Aortic smooth muscle cell (primary cell): ENCODE measurements at places on chromosomes 16 and 17. TPM values are rescaled to one million over a fixed set of nuclear protein-coding genes. Genes with fewer than 3 reads are reported as not detected.

The ATP2A3 gene
- 0.79 and 2.0 TPM in 2 replicates for total RNA-seq

The RAB11FIP4 gene
- total RNA-seq, result 0.19 and 0.40 TPM in 2 replicates

The CAPNS2 gene
- total RNA-seq, result 0.26 and 1.1 TPM in 2 replicates

The C17orf67 gene
- 0.53 and 0.87 TPM in 2 replicates for total RNA-seq

The ACSM3 gene
- total RNA-seq, result 0.62 and 0.79 TPM in 2 replicates

The DNAH17 gene
- not detected in 2 replicates for total RNA-seq

The BTBD17 gene
- total RNA-seq, result not detected in 2 replicates

The CACNG3 gene
- not detected in 2 replicates for total RNA-seq

The KIF18B gene
- total RNA-seq, result 1.7 and 2.6 TPM in 2 replicates

The DNAI2 gene
- not detected in 2 replicates for total RNA-seq

The ASGR1 gene
- 0.66 and 0.68 TPM in 2 replicates for total RNA-seq

The LRRC45 gene
- total RNA-seq, result 12.0 and 17.8 TPM in 2 replicates

The KRT25 gene
- not detected in 2 replicates for total RNA-seq

The KRTAP2-1 gene
- not detected in 2 replicates for total RNA-seq

The DHRS13 gene
- total RNA-seq, result 1.2 and 2.4 TPM in 2 replicates

The KRT32 gene
- total RNA-seq, result not detected in 2 replicates

The TBC1D3E gene
- not detected in 2 replicates for total RNA-seq

The RRAD gene
- total RNA-seq, result 3.2 and 7.7 TPM in 2 replicates

The MSL1 gene
- 36.6 and 38.4 TPM in 2 replicates for total RNA-seq

The TBC1D28 gene
- not detected in 2 replicates for total RNA-seq

The RAC3 gene
- total RNA-seq, result 4.4 and 4.8 TPM in 2 replicates

The KRTAP2-3 gene
- not detected in 2 replicates for total RNA-seq

The RAP1GAP2 gene
- total RNA-seq, result 0.99 and 1.5 TPM in 2 replicates

The EVPLL gene
- not detected in 2 replicates for total RNA-seq

The LYRM9 gene
- total RNA-seq, result 5.7 and 8.6 TPM in 2 replicates

The SDR42E1 gene
- total RNA-seq, result under 0.01 TPM in 2 replicates

The CDK5R1 gene
- total RNA-seq, result 0.50 and 0.79 TPM in 2 replicates

The ANKS3 gene
- 19.4 and 21.8 TPM in 2 replicates for total RNA-seq

The TRIM72 gene
- total RNA-seq, result not detected in 2 replicates

The HOXB7 gene
- not detected in 2 replicates for total RNA-seq

The FOXL1 gene
- total RNA-seq, result 19.3 and 31.0 TPM in 2 replicates

The KRTAP4-9 gene
- total RNA-seq, result not detected in 2 replicates

The TMEM238L gene
- total RNA-seq, result not detected in 2 replicates

The SIRT7 gene
- 14.6 and 18.5 TPM in 2 replicates for total RNA-seq

The BCAR1 gene
- total RNA-seq, result 35.9 and 44.1 TPM in 2 replicates

The IRX5 gene
- total RNA-seq, result 1.9 and 2.5 TPM in 2 replicates

The CSH2 gene
- not detected in 2 replicates for total RNA-seq

The LRRC46 gene
- total RNA-seq, result 0.25 TPM in 1 of 2 replicates, not detected in the other

The AXIN2 gene
- 6.5 and 9.9 TPM in 2 replicates for total RNA-seq
